PC-3 (cell line): ENCODE measurements at places on chromosomes 12 and 14.
A peak's percentile ranks its signal among the peaks of the same experiment; 100 is the strongest.

DNA sequence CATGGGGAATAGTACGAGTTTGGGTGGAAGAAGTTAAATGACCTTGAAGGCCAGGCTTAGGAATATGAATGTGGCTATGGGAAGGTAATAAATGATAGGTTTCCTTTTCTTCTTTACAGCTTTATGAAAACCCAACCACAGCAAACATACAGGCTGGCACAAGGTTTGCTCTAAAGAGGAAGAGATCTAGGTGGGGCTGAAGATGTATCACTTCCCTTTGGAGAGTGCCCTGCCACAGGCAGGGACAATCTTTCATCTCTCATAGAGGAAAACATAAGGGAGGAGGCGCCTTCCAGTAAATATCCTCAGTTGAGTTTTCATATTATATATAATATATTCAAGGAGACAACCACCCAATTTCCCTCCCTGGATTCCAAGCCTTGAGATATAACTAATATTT, 72.9 kb upstream of the FRMD6 start:
- DNase-seq, result peak; percentile 59

GRCh38 chr12:69309461-69309860, 38.7 kb upstream of the LYZ start:
- DNase-seq, result no peak

DNA sequence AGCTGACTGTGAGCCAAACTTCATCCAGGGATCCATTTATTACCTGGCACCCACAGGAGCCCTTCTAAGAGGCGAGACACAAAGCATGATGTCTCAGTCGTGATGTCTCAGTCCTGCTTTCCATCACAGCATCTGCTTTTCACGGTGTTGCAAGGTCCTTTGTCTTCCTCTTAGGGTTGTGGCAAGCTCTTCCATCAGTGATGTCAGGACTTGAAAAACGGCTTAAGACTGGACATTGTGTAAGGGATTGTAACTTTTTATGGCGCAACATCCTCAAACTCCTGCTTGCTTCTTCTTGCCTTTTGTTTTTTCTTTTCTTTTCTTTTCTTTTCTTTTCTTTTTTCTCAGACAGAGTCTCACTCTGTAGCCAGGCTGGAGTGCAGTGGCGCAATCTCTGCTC, 586.5 kb upstream of the TMEM132C start:
- no peak for DNase-seq

- no peak for DNase-seq
Observed at GRCh38 chr14:38080696-38081095, 127.0 kb upstream of the SSTR1 start.

DNA sequence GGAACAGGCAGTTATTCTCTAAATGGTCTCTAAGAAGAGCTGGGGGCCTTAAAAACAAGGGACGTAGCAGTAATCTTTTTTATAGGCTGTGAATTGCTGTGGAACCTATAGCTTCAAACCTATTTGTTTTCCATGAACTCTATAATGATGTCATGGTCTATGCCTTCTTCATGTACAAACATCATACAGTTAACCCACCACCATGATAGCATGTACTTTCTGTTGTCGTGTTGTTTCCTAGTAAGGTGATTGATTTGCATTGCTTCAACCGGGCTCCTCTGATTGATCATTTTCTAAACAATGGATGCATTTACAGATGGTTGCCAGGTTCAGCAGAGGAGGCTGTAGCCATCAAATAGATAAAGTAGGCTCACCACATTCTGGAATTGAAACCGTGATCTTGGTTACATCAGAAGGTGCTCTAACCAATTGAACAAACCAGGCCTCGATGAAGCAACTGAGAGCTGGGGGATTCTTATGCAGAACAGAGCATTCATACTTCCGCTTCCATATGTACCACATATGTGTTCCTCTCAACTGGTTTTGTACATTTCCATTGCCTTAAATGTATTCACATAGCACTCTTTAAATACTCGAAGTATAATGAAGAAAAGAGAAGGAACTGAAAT, 25.6 kb upstream of the PCNX1 start:
- DNase-seq, result no peak

GRCh38 chr12:26940516-26941214, 2.4 kb downstream of the FGFR1OP2 start:
- no peak for DNase-seq

DNA sequence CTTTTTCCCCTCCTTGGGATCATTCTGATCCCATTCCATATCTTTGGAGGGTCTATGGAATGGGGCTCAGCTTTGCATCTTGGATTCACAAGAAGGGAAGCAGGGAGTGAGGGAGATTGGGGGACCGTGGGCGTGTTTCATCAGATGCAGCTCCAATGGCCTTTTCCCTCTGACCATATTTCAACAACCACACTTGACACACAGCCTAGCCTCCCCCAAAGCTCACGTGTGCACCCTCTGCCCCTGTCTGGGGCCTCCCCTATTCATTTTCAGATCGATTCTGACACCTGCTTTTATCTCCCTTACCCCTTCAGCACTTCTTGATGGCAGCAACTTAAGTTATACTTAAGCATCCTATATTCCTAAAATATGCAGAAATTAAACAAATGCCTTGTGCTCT, 126.6 kb downstream of the CHST11 start:
- DNase-seq, result no peak

- DNase-seq, result no peak
Observed at GRCh38 chr14:31770271-31770670, 209.1 kb downstream of the NUBPL start.

DNA sequence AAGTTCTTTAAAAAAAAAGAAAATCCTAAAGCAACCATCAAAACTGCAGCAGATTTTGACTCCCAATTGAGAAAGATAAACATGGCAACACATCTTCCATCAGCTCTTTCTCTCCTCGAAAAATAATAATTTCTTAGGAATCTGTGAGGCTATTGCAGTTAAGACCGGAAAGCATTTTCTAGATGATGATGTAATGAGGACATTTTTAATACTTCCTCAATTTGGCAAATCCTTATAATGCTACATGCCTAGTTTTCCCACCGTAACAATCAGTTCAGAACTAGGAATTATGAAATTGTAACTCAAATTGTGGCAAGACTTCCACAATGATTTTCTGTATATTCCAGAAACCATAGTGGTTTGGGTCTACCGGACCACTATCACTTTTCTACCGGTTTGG, 180.9 kb upstream of the PDE3A start:
- no peak for DNase-seq

DNA sequence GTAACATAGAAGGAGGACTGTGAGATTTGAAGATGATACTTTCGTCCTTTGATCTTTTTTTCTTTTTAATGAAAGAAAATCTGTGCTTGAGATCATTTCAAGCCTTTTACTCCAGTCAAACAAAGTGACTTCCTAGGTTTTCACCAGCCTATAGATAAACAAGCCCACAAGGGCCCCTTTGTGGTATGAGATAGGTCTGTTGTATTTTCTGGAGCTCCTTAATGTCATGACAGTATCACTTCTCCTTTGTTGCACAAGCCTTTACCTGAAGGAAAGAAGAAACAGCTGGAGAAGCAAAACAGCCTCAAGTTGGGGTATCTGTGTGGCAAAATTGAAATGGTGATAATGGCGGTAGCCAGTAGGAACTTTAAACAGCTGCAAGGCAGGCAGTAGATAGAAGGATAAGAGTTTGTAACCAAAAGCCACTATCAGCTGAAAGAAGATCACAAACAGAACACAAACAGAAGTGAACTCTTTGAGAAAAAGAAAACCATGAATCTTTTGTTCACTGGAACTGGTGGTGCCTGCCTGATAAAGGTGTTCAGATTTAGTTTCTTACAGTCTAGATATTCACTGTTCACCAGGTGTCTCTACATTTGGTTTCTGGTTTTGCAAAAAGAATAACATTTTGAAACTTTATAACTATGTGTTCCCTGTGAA, 96.8 kb downstream of the LGR5 start:
- no peak for DNase-seq

GRCh38 chr14:58772794-58773620, 135.2 kb downstream of the DACT1 start:
- no peak for DNase-seq

DNA sequence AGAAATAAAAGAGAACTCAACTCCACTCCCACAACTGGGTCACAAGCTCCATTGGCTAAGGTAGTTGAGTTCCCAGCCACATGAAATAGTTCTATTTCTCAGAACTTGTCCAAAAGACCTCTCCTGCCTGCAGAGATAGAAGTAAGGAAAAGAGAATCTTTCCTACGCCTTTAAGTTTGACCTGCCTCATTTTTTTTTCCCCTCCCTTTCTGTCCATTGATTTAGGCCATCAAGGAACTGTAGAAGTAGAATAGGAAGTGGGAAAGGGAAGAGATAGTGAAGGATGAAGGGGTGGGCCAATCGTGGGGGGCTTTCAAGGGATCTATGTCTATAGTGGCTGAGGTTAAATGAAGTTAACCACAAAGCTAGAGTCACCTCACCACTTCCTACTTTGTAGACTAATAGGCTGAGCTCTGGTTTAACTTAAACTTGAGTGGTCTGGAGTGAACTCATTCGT, 13.9 kb upstream of the NUDT4 start:
- DNase-seq, result no peak

- DNase-seq, result no peak
Observed at GRCh38 chr14:22479776-22480464, 109.1 kb downstream of the DAD1 start.

GRCh38 chr12:97805146-97805545, 342.5 kb downstream of the RMST start:
- DNase-seq, result no peak

GRCh38 chr12:21848192-21848591, 73.7 kb upstream of the KCNJ8 start:
- DNase-seq, result no peak

DNA sequence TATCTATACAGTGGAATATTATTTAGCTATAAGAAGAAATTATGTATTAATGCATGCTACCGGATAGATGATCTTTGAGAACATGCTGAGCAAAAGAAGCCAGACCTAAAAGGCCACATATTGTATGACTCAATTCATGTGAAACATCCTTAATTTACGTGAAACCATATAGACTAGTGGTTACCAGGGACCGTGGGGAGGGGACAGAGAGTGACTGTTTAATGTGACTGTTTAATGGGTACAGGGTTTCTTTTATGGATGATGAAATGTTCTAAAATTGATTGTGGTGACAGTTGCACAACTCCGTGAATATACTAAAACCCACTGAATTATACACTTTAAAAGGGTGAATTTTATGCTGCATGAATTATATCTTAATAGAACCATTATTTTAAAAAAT, 8.5 kb upstream of the BCL7A start:
- DNase-seq, result no peak

- DNase-seq, result no peak
Observed at GRCh38 chr12:93173178-93173957, 204.4 kb upstream of the NUDT4 start.

- DNase-seq, result peak; percentile 31
Observed at GRCh38 chr12:104790296-104791125, 167.6 kb downstream of the SLC41A2 start.

- no peak for DNase-seq
Observed at GRCh38 chr12:130752692-130753230, 36.7 kb upstream of the RIMBP2 start.

DNA sequence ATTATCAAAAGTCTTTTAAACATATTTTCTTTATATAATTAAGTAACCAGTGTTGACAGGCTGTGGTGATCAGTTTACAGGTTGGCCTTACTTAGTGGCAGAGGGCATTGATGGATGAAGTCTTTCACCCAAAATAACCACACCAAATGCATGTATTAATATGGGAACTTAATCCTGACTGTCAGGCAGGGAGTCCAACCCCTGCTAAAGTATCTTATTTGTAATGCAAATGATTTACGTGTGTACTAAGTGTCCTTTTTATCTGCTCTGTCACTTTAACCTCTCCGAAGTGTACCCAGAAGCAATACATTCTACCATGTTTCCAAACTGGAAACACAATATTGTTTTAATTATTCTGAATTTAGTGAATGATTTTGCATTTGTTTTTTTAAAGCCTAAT, 1.4 kb downstream of the MYBPC1 start:
- DNase-seq, result no peak

- DNase-seq, result no peak
Observed at GRCh38 chr12:111318450-111318849, 50.4 kb downstream of the PHETA1 start.

- no peak for DNase-seq
Observed at GRCh38 chr12:115923851-115924250, 353.6 kb downstream of the MED13L start.

- DNase-seq, result peak; percentile 50
Observed at GRCh38 chr12:2057041-2057794, 4.4 kb downstream of the CACNA1C start.

DNA sequence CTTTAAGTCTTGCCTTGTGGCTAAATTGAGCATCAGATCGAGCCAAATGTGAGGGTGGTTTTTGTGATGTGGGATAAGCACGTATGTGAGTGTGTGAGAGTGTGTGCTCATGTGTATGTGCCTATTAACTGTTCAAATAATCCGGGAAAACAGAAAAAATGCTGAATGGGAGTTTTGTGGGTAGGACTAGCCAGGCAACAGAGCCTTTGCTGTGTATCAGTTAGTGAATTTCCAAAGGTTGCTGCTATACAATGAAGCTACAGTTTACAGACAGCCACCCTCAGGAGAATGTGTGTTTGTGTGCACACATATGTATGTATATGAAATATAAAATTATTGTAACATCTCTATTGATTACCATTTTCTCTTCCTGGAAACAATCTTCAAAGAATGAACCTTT, 154.0 kb downstream of the SOX5 start:
- DNase-seq, result no peak

DNA sequence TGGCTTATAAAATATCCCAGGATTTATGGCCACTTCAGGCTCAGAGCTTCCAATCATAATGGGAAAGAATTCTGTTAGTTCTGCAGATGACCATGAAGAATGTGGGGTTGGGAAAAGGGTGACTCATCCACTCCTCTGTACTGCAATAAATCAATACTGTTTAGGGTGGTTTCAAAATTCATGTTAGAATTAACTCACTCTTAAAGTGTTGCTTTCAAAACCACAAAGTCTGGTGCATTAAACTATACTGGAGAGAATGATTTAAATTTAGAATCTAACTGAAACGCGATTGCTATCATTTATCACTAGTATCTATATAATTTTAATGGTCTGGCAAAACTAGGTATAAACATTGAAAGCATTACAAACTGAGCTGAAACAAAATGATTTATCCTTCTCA, 798 bp downstream of the CCDC198 start:
- DNase-seq, result peak; percentile 73

DNA sequence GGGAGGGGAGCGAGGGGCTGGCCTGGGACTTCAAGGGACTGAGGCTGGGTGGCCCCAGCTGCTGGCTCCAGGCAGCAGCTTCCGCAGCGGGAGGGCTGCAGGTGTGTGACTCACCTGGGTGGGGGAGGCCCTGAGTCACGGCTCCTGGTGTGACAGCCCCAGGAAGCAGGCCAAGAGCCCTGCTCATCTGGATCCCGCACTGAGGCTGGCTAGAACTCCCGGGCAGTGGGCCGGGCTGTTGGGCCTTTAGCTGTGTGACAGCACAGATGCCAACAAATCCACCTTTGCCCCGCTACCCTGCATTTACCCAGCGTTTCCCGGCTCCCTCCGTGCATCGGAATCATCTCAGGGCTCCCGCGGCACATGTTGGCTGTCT, 180.0 kb upstream of the PRMT8 start:
- DNase-seq, result peak; percentile 95

- no peak for DNase-seq
Observed at GRCh38 chr12:59142183-59142790, 222.0 kb upstream of the LRIG3 start.

- DNase-seq, result no peak
Observed at GRCh38 chr12:67816269-67816668, 167.7 kb downstream of the DYRK2 start.
